ENCODE measurements at places on chromosomes 2 and 18. TPM values are rescaled to one million over a fixed set of nuclear protein-coding genes. Genes with fewer than 3 reads are reported as not detected.

CFAP210 gene
- total RNA-seq = not detected

UGT1A8 gene
- total RNA-seq = not detected

ZBTB7C gene
- total RNA-seq = 0.33 TPM

TMEM200C gene
- 0.17 TPM for total RNA-seq

MAL gene
- total RNA-seq = not detected

POTEJ gene
- not detected for total RNA-seq

All from fibroblast of lung (primary cell).